ENCODE measurements at places on chromosomes 4 and X. TPM values are rescaled to one million over a fixed set of nuclear protein-coding genes. Genes with fewer than 3 reads are reported as not detected.

DNA sequence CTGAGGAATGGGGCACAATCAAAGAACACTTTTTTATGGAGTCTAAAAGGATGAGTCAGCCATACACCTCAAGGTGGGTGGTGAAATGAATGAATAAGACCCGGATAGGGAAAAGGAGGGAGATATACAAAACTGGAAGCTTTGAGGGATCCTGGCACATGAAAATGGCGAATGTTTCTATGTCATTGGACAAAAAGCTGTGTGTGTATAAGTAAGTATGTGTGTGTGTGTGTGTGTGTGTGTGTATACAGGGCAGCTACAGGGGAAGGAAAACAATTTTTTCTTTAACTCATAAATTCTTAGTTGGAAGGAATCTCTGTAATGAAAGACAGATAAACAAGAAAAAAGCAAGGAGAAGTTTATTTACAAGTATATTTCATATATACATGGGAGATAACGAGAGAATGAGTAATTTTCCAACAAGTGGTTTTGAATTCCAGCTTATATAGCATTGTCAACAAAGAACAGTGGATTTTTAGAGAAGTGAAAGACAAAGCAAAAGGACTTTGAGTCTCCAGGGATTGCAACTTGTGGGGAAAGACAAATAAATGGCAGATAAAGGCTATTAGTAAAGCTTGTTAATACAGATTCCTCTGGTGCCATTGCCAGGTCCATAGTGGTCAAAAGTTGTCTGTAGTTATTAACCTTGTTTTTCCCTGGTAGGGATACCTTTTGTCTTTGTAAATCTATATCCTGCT lies 99.7 kb downstream of the MMRN1 start:
- H3K4me1 ChIP-seq, result no peaks in the 10 kb centered on the region
- no peak overlapping the region for H3K27ac ChIP-seq
- no peaks in the 10 kb centered on the region for H3K36me3 ChIP-seq
- no peak for DNase-seq
- H3K27me3 ChIP-seq, result no peaks in the 10 kb centered on the region

GRCh38 chrX:3711331-3711917 lies 2.0 kb downstream of the PRKX start:
- no peaks in the 10 kb centered on the region for H3K36me3 ChIP-seq
- no peaks in the 10 kb centered on the region for H3K27me3 ChIP-seq
- H3K27ac ChIP-seq, result peak overlapping the region; percentile 3
- DNase-seq, result no peak
- no peak overlapping the region for H3K4me3 ChIP-seq

- H3K4me3 ChIP-seq, result no peak overlapping the region
- no peaks in the 10 kb centered on the region for H3K4me1 ChIP-seq
- H3K27ac ChIP-seq, result no peak overlapping the region
- no peaks in the 10 kb centered on the region for H3K36me3 ChIP-seq
- H3K27me3 ChIP-seq, result no peaks in the 10 kb centered on the region
Measured at GRCh38 chr4:10738826-10739489, 54.4 kb upstream of the CLNK start.

The ARL9 gene
- not detected for total RNA-seq
